AG09309 (cell line): ENCODE measurements at places on chromosomes 5 and 9.

DNA sequence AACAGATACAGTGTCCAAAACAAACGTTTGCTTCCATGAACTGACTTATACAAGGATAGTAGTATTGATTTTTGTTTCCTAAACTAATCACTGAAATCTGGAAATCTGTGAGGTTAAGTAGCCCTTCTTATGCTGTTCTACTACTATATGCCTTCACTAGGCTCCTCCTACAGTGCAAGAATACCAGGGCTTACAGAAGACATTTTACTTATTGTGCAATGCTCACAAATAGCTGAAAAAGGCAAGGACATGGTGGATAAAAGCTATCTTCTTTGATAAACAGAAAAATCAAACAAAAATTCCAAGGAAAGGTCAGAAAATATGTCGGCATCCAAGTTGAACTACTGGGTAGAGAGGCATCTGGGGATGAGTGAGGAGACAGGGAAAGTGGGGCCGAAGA, 61.9 kb downstream of the OXCT1 start:
- no peak for DNase-seq

- DNase-seq = no peak
These were observed 605.4 kb downstream of the DNAH5 start for GRCh38 chr5:13339093-13339492.

GRCh38 chr5:38453921-38454320, 102.5 kb downstream of the LIFR start:
- no peak for DNase-seq

DNA sequence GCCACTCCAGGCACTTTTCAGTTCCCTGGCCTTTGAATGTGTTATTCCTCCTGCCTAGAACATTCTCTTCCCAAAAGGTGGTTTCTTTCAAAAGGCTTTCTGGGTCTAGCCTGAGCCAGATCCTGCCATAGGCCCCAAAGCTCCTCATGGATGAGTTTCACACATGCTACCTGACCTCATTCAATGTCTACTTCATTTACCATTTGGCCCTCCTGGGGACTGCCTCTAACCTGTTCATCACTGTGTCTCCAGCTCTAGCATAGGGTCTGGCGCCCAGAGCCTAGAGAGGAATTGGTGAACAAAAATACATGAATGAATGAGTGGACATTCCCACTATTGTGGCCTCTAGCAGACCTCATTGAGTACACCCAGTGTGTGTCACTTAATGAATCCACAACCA, 5.4 kb upstream of the P4HA2 start:
- no peak for DNase-seq

DNA sequence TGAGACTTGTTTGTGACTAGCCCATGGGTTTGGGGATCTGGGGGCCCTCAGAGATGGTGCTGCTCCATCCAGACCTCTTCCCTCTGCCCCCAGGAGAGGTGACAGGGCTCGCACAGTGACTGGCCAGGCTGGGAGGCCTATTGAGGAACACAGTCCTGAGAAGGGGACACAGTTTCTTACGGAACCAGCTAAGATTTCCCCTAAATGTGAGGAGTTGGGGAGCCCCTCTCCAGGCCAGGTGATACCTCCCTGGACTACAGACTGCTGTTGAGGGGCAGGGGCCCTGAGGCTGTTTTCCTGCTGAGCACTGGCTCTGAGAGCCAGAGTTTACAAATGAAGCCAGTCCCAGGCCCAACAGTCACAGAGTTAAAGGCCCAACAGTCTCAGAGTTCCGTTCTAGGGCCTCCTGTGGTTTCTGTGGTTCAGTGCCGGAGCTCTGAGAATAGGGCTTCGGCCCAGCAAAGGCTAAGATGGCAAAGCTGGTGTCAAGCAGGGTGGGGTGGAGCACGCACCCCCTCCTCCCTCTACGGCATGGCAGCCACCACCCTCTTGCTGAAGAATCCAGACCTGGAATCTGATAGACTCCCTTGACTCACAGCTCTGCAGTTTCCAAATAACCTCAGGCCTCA, 1.1 kb upstream of the SEMA4D start:
- DNase-seq = no peak
